ENCODE measurements at places on chromosomes 3 and 15.
A peak's percentile ranks its signal among the peaks of the same experiment; 100 is the strongest.

DNA sequence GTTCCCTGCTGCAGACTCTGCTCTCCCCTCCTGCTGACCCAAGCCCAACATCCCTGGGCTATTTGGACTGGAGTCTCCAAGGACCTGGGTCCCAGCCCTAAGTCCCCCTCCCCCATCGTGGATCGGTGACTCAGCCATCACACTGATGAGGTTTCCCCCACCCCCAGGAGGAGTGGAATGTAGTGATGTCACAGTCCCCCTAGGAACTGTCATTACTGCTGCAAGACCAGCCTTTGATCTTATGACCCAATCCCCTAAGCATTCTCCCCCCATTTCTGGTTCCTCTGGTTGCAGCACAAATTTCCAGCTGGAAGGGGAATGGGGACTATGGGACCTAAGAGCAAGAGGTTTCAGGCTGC, 63.4 kb upstream of the CSPG4 start:
- DNase-seq, result no peak

- no peak for DNase-seq
Observed at GRCh38 chr3:113560831-113561623, 28.7 kb downstream of the SIDT1 start.

DNA sequence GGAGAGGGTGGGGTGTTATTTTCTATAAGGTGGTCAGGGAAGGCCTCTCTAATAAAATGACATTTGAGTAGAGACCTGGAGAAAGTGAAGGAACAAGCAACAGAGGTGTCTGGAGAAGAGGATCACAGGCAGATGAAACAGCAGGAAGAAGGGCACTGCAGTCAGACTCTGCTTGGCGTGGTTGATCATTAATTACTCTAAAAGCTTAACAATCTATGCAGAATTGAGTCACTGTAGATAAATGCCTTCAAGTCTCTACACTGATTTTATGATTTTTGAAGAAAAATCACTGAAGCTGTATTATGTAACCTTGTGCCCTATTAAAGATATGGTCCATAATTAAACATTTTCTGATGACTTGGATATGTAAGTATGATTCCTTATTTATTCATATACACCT, 114.2 kb downstream of the TNIK start:
- no peak for DNase-seq

DNA sequence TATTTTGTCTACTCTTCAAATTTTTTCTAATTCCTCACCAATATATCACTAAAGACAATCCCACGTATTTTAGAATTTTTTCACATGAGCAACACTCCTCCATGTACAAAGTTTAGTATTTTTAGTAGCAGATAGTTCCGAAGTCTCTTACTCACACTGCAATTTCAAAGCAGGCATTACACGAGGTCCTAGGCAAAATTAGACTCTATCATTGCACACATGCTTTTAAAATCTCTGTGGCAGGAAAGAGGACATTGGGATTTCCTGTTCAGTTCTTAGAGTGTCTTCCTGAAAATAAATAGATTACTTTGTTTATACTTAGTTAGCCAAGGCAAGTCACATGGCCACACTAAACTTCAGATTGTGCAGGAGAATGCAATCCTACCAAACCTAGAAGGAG, 847.7 kb downstream of the ROBO2 start:
- DNase-seq, result no peak

- DNase-seq, result no peak
Observed at GRCh38 chr3:175728566-175728965, 869.4 kb downstream of the NAALADL2 start.

DNA sequence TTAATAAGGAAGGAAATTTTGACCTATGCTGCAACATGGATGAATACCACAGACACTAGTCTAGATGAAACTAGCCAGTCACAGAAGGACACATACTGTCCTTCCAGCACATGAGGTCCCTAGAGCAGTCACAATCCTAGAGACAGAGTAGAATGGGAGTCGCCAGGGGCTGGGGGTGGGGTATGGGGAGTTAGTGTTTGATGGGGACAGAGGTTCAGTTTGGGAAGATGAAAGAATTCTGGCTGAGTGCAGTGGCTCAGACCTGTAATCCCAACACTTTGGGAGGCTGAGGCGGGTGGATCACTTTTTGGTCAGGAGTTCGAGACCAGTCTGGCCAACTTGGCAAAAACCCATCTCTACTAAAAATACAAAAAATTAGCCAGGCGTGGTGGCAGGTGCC, 99.2 kb downstream of the TPRA1 start:
- no peak for DNase-seq

DNA sequence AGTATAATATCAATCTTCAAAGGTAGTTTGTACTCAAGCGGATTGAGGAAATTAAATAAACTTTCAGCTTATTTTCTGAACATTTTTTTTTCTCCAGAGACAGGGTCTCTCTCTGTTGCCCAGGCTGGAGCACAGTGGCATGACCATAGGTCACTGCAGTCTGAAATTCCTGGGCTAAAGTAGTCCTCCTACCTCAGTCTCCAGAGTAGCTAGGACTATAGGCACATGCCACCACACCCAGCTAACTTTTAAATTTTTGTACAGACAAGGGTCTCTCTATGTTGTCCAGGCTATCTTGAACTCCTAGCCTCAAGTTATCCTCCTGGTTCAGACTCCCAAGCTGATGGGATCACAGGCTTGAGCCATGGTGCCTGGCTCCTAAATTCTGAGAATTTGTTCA, 97.1 kb downstream of the FAIM start:
- no peak for DNase-seq

GRCh38 chr3:48466386-48467109, 20.0 kb downstream of the ATRIP start:
- peak; percentile 36 for DNase-seq

GRCh38 chr15:69857686-69858391, 239.9 kb downstream of the TLE3 start:
- DNase-seq, result no peak

GRCh38 chr3:42732829-42733459, 30.3 kb upstream of the HHATL start:
- no peak for DNase-seq

GRCh38 chr15:55758580-55758986, 15.6 kb upstream of the PRTG start:
- no peak for DNase-seq

DNA sequence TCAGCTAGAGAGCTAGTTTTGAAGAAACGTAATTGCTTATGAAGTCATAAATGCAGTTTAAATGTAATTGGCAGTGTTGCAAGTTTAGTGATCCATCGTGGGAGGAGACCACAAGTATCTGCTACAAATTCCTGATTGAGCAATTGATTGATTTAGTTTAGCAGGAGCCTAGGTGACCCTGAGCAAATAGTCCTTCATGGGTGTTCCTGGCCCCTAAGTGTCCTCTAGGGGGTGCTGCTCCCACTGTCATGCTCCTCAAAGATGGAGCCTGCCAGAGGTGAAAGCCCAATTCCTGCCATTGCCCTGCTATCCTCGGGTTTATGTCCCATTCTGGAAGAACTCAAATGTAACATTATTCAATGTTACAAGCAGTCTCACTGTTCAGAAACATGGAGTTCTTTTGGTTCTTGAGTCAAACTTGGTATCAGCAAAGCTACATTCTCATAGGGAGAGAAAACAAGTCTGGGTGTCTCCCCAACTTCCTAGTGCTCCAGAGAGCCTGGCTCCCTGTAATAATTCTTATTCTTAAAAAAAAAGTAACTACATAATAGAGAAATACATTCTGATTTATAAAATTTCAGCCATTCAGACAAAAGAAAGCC, 29.8 kb upstream of the SENP5 start:
- peak; percentile 72 for DNase-seq

GRCh38 chr3:69463531-69463930, 77.6 kb upstream of the FRMD4B start:
- DNase-seq, result no peak

DNA sequence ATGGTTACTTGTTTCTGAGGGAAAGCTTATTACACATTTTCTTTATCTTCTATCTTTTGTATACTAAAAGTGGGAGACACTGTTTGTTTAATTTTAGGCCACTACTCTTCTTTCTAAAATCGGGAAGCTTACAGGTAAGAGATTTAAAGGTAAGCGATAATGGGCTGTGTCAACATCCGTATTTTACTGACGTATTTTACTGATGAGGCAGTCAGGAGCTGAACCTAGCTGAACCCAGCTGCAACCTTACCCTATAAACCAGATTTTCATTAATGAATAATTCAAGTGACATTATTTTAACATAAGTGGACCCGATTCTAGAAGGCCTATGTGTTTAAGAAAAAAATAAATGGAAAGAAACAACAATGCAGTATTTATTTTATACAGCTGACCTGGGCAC, 13.1 kb downstream of the PSMD6 start:
- DNase-seq, result no peak

DNA sequence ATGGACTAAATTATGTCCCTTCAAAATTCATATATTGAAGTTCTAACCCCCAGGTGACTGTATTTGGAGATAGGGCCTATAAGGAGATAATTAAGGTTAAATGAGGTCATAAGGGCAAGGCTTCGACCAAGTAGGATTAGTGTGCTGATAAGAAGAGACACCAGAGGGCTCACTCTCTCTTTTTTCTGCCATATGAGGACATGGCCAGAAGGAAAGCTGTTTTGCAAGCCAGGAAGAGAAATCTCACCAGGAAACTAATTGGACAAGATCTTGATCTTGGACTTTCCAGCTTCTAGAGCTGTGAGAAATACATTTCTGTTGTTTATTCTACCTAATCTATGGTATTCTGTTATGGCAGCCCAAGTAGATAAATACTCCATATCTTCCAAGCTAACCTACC, 503.6 kb upstream of the NAALADL2 start:
- DNase-seq, result no peak

DNA sequence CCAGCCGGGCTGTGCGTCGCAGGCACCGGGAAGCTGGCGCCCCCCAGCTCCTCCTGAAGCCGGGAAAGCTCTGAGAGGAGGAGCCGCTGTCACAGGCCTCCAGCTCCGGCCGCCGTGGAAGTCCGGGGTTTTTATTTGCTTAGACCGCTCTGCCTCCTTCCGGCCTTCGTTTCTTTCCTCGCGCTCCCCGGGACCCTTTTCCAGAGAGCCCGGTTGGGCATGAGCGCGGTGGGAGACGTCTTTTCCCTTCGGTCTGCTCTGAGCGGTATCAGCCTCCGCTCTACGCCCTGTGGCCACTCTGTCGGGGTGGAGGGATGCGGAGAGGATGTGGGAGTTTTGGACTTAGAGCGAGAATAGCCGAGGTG, 559 bp downstream of the SENP5 start:
- peak; percentile 15 for DNase-seq

DNA sequence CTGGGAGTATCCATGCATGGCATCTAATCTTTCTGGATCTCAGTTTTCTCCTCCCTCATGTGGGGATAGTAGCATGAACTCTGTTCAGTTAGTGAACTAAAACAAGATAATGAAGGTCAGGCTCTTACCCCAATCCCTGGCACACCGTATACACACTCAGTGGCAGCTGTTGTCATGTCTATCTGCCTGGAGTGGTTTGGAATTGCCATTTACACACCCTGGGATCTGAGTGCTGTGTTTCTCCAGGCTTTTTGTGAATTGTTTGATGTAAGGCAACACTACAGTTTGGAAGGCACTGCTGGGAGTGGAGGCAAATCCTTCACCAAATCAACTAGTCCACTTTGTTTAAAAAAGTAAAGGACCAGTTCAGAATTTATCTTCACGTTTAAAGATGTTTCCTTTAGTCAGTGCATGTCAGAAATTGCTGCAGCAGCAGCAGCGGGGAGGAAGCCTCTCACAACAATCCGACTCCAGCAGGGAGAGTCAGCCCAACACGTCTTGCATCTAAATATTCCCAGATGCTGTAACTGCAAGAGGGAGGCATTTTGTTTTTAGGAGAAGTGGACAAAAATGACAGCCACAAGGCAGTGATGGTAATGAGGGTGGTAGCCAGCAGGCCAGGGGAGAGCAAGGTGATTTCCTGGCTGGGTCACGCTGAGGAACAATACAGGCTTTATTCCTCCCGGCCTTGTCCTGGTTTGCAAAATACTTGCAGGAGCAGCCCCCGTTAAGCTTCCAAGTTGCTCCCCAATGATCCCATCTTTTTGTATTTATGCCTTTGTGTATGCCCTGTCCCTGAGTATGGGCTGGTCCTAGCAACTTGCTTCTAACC, 128.5 kb upstream of the LRIG1 start:
- DNase-seq, result no peak

GRCh38 chr3:123883111-123883510, 1.0 kb downstream of the MYLK start:
- DNase-seq, result no peak

DNA sequence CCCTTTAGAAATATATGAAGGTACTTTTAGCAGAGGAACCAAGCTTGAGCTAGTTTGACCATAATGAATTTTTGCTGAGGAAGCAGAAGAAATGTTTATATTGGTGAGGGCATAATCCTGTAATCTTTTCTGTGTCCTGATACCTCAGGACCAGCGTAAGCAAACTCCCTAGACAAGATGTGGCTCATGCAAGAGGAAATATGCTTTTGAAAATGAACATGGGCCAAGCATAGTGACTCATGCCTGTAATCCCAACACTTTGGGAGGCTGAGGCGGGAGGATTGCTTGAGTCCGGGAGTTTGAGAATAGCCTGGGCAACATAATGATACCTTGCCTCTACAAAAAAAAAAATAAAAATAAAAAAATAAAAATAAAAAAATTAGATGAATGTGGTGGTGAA, 78.5 kb downstream of the PPARG start:
- DNase-seq, result no peak

- no peak for DNase-seq
Observed at GRCh38 chr3:159724627-159725026, 264.0 kb upstream of the IL12A start.

GRCh38 chr3:151216641-151217607, 13.9 kb upstream of the GPR171 start:
- no peak for DNase-seq

- DNase-seq, result no peak
Observed at GRCh38 chr3:119628390-119628789, 30.7 kb downstream of the PLA1A start.

DNA sequence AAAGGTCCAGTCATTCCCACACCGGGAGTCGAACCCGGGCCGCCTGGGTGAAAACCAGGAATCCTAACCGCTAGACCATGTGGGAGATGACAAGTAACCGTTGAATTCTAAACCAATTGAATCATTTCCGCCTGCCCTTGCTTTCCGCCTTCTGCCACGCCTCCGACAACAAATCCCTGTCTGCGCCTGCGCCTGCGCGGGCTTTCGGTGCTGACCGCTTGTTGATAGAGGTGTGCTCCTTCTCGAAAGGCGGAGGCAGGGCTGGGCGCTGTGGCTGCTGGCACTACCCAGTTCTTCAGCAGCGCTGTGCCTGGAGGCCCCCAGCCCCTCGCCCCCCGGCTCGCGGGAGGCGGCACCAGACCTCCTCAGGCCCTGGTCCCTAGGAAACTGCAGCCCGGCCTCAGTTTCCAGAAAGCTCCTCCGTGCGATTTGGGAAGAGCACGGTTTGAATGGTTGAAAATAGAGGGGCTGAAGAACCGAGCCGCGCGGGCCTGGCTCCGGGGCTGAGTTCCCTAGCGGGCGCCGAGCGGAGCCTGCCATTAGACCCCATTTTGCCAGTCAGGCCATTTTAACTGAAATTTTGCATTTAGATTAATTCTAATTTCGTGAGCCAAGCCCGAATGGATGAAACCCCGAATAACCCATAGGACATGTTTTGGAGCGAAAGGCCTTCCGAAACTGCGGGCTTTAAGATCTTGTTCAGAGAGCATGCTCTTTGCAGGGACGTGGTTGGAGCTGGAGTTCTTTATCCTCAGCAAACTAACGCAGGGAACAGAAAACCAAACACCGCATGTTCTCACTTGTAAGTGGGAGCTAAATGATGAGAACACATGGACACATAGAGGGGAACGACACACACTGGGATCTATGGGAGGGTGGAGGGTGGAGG, 219.3 kb upstream of the ATP10A start:
- peak; percentile 95 for DNase-seq
